ENCODE measurements at places on chromosomes 16 and 17.

DNA sequence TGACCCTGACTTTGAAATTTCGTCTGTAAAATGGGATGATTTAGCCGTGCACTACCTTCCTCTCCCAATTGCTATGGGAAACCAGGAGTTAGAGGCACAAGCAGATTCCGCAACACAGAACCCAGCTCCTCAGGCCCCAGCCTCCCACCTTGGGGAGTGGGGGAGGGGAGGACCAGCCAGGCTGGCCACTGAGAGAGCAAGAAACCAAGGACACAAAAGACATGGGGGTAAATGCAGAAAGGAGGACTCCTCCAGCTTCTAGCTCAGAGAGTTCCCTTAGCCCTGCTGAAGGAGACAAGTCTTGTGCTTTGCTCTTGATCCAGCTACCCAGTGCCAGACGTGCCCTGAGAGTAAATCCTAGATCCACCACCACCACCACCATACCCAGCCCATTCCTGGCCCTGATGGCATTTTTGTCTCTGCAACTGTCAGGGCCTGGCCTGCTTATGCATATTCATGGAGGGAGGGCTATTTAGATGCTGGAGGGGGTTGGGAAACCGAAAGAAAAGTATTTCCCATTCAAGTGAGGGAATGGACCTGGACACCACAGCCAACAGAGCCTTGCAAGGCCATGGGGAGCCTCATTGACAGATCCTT is 25.9 kb downstream of the PITPNM3 start:
- DNase-seq, result no peak

DNA sequence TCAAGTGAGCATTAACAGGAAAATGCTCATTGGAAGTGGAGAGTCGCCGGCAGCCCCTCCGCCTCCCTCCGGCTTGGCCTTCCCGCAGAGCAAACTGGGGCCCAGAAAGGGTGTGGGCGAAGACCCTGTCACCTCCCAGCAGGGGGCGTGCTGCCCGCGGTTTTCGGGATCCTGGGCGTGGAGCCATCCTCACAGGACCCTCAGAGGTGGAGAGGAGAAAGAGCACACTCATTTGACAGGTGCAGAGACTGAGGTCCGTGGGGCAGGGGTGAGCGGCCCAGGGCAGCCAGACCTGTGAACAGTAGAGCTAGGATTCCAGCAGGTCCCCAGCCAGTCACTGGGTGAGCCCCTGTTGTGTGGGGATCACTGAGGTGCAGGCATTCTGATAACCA is 1002.9 kb downstream of the KCNJ18 start:
- no peak for DNase-seq

- DNase-seq, result no peak
Measured at GRCh38 chr17:3834811-3835210, 11.2 kb downstream of the NCBP3 start.

GRCh38 chr16:57882206-57882605 is 79.9 kb upstream of the KIFC3 start:
- DNase-seq, result no peak

DNA sequence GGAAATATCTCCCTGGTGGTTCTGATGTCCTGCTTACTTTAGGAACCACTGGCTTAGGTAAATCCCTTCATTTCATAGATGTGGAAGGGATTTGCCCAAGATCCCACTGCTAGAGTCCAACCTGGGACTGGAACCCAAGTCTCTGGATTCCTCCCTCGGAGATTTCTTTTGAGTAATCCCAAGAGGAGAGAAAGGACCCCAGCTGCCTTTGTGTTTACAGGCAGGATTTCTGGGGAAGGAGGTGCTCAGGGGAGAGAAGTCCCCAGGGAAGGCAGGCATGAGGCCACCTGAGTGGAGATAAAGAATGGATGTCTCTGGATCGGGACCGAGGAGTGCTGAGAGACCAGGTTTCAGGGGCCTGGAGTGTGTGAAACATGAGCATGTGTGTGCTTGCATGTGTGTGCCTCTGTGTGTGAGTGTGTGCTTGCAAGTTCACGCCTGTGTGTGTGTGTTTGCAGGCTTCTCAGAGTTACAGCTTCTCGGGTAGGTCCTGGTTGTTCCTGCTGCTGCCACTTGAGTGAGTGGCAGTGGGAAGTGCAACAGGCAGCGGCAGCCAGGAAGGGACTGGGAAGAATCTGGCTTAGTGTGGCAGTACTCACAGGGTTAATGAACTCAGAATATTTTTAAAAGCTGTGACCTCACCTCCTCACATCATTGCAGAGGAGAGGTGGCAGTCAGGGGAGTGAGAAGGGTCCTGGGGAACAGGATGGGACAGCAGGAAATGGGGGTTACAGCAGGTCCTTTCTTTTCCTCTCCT is 2.2 kb downstream of the KCNH6 start:
- no peak for DNase-seq

DNA sequence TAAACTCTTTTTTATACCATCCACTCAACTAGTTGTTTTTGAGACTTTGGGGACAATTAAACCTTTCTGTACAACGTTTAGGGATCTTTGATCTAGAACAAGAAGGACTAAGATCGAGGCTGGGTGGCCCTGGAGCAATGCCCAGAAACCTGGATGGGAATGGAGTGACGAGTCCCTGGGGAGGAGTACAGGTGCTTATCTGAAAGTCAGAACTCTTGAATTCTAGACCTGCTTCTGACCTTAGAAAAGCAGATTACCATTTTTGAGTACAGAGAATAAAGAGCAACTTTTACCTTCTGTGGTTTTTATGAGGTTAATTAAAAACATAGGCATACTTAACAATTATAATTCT is 17.8 kb downstream of the UBE2Z start:
- no peak for DNase-seq

DNA sequence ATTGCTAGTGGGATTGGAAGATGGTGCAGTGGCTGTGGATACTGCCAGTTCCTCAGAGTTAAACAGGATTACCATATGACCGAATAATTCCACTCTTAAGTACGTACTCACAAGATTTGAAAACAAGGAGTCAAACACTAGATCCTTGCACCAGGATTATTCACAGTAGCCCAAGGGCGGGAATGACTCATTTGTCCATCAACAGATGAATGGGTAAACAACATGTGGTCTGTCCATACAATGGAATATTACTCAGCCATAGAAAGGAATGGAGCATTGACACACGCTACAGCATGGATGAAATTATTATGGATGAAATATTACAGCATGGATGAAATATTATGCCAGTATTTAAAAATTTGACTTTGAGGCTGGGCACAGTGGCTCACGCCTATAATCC is 9.1 kb upstream of the MAPK8IP3 start:
- DNase-seq, result no peak

Data from stimulated activated CD8-positive, alpha-beta memory T cell treated with anti-CD3 and anti-CD28 coated beads, Interleukin-2, amount 100 ng/mL, for 48 hours (primary cell).